ENCODE measurements at places on chromosomes 13 and 19.

DNA sequence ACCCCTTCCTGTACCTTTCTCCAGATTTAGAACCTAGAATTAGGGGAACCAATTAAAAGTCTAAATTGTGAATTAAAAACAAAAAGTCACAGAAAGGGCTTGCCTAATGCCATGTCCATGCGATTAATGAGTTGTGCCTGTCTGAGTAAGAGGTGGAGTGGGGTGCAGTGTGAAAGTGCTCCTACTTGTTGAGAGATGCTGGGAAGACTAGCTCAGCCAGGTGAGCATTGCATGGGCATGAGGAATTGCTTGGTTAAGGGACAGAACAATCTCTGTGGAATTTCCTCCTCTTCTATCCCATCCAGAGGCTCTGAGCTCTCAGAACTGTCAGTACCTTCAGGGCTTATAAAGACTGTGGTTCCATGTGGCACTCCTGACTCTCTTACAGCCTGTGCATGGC lies 159.0 kb upstream of the UBL3 start:
- no peak for DNase-seq
- H3K27ac ChIP-seq, result no peak overlapping the region
- H3K4me1 ChIP-seq, result peaks cover 3% of the 10 kb centered on the region
- no peak overlapping the region for H3K4me3 ChIP-seq
- no peaks in the 10 kb centered on the region for H3K27me3 ChIP-seq

DNA sequence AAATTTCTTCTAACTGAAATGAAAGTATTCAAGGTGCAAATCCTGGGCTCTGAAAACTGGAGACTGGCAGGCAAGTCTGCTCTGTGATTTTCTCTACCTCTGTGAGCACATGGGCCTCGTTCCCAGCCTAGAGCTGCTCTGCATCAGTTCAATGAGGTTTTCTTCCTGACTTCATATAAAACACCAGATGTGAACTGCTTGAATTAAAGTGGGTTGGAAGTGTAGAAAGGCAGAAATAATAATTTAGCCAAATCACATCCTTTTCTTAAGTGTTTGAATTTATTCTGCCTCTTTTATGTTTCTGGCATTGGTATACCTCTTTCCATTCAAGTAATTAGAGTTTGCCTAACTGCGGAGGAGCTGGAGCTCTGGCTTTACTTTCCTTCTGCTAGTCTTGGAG lies 540.8 kb downstream of the OLFM4 start:
- no peaks in the 10 kb centered on the region for H3K4me1 ChIP-seq
- H3K27ac ChIP-seq, result no peak overlapping the region
- no peak overlapping the region for H3K4me3 ChIP-seq
- no peak for DNase-seq
- no peaks in the 10 kb centered on the region for H3K27me3 ChIP-seq

DNA sequence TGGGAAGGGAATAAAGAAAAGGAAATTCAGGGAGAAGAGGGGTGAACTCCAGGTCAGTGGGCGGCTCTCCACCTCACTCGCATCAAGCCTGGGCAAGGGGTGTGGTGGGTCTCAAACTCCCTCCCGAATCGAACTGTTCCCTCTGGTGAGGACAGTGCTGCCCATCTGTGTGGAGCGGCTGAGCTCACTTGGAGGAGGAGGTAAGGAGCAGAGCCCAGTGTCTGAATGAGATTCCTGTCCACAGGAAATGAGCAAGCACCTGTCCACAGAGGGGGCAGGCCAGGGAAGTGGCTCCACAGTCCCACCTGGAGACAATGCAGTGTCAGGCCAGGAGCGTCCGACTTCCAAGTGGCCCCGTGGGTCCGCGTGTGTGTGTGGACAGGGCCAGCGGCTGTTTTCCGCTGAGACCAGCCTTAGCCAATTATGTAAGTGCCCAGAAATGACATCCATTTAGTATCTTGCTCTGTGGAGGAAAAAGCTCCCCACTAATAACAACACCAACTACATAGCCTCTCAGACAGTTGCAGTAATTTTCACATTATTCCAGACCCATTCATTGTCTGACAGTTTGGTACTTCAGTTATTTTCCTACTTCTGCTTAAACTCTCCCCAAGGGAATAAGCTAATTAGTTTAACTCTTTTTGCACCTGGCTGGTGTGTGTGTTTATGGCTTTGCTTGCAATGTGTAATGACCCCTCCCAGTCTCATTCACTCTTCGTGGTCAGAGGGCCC lies 114.6 kb downstream of the SOX1 start:
- no peaks in the 10 kb centered on the region for H3K27me3 ChIP-seq
- no peaks in the 10 kb centered on the region for H3K36me3 ChIP-seq
- H3K4me3 ChIP-seq, result no peak overlapping the region

- H3K4me3 ChIP-seq, result no peak overlapping the region
- no peaks in the 10 kb centered on the region for H3K27me3 ChIP-seq
- no peaks in the 10 kb centered on the region for H3K36me3 ChIP-seq
Measured at GRCh38 chr13:58495668-58496067, 864.1 kb downstream of the PCDH17 start.

DNA sequence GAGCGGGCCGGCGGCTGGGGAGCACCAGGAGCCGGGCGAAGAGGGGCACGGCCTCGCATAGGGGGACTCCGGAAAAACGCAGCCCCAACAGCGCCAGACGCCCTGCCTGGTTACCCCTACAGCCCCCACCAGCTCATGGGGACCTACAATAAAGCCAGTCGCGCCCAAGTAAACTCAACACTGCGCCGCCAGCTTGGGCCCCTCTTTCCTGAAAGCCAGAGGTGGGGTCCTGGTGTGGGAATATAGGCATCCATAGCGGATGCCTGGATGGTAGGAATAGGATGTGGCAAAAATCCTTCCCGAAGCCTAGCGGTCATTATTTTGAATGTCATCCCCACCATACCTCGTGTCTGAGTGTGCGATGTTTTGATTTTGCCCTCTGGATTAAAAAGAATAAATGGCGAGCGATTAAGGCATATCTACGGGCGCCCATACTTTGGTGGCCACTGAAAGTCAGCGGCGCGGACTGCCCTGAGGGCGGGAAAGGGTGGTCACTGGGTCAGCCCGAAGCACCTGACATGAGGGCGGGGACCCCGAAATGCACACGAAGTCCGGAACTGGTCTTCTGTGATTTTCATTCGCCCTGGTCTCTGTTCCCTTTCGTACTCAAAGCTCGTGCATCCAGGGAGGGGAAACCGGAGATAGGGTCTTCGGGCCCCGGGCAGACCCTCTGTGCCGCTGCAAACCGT lies at the start of the genes NHLRC3 and PROSER1:
Gene NHLRC3 (plus strand): TSS at position 577 of the 689 bp plus-strand sequence. CDS start 184 bp downstream, outside the sequence.
Gene PROSER1 (minus strand): TSS at position 210 of the 689 bp plus-strand sequence. CDS start 847 bp downstream, outside the sequence.
- H3K4me3 ChIP-seq, result peak within 1 kb of the TSS; percentile 93
- DNase-seq, result peak; percentile 77
- H3K27ac ChIP-seq, result peak within 1 kb of the TSS; percentile 75
- no peaks in the 10 kb centered on the region for H3K27me3 ChIP-seq
- no peaks in the 10 kb centered on the region for H3K36me3 ChIP-seq
